ENCODE measurements at places on chromosomes 16 and 17.

DNA sequence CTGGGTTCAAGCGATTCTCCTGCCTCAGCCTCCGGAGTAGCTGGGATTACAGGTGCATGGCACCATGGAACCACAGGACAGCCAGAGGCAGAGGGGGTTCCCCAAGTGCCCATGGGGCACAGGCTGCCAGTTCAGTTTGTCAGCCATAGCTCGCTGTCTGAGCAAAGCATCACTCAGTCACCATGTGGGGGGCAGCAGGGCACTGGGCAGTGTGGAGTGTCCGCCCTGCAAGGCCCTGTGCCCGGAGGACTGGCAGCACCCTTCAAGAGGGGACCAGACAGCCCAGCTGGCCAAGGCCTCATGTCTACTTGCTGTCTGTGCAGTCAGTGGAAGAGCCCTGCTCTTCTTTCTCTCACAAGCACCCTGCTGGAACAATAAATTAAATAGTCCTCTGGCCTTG lies 6.4 kb downstream of the ALYREF start:
- no peak for DNase-seq

DNA sequence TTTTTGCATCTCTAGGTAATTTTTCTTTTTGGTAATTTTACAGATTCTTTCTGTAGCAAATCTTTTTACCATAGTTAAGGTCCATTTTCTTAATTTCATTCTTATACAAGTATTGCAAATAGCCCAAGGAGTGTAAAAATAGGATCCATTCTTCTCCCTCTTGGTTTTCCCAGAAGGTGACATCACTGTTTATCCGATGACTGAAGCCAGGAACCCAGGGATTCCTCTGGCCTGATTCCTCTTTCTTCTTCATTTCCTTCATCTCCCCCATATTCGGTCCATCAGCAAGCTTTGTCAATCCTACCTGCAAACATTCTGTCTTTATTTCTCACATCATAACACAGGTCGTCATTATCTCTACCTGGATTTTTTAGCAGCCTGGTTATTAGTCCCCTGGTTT lies 5.3 kb downstream of the RBBP6 start:
- DNase-seq, result no peak

- no peak for DNase-seq
Observed at GRCh38 chr16:73617738-73618137, 569.8 kb upstream of the ZFHX3 start.

- no peak for DNase-seq
Observed at GRCh38 chr16:55502801-55503366, 6.0 kb upstream of the LPCAT2 start.

DNA sequence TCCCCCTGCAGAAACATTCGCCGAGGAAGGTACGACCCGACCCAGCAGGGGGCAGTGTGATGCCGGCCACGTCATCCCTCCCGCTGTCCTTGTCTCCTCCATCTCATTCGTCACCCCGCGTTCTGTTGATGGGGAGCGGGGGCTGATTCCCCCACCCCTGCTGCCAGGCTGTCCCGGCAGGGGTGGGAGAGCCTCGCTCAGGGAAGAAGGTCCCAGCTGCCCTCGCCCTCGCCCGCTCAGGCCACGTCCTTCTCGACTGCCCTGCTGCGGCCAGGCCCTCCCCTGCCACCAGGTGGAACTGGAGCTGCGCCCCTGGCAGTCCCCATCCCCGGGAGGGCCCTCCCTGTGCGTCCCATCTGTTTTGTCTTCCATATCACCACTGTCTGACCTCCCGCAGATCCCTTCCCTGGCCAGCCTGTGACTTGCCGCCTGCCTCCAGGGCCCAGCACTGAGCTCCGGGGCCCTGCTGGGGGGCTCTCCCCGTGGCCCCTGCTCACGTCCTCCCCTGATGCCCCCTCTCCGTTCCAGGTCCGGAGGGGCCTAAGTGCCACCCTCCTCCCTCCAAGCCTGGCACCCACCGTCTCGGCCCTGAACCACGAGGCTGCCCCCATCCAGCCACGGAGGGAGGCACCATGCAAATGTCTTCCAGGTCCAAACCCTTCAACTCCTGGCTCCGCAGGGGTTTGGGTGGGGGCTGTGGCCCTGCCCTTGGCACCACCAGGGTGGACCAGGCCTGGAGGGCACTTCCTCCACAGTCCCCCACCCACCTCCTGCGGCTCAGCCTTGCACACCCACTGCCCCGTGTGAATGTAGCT lies 20.6 kb downstream of the ADAM11 start:
- DNase-seq, result peak; percentile 90

DNA sequence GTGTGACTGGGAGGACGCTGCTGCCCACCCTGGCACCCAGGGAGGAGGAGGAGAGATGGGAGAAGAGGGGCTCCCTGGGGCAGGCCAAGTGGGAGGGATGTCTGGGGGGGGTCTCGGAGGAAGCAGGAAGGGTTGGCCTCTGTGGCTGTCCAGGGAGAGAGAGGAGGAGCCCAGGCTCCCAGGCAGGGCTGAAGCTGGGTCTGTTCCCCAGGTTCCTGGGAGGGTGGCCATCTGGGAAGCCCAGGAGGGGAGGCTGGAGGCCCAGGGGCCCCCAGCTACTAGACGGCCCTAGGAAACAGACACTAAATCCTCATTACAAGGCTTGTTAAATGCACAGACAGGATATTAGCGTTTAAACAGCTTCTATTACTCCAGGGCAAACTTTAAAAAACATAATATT lies 139.8 kb downstream of the ENGASE start:
- no peak for DNase-seq

- DNase-seq, result no peak
Observed at GRCh38 chr16:19636436-19637267, 81.1 kb downstream of the VPS35L start.

- no peak for DNase-seq
Observed at GRCh38 chr17:61456061-61456681, 3.9 kb downstream of the TBX4 start.

DNA sequence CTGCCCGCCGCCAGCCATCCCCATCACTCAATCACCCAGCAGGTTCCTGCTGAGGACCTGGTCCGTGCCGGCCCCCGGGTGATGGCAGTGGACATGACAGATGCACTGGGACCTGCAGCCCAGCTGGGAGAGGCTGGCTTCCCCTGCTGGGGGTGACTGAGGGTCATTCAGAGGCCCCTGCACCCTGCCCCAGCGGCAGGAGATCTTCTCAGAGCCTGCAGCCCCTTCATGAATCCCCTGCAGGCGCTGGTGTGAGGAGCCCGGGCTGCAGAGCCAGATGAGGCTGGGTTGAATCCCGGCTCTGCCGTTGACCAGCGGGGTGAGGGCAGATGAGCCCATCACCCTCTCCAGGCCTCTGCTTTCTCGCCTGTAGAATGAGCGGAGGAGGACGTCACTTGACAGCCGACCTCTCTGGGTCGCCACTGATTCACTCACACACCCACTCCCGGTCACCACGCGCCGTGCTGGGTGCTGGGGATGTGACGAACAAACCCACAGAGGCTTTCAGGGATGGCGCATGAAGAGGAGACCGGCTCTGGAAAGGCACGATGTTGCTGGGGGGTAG lies 95.2 kb upstream of the CIBAR2 start:
- no peak for DNase-seq

DNA sequence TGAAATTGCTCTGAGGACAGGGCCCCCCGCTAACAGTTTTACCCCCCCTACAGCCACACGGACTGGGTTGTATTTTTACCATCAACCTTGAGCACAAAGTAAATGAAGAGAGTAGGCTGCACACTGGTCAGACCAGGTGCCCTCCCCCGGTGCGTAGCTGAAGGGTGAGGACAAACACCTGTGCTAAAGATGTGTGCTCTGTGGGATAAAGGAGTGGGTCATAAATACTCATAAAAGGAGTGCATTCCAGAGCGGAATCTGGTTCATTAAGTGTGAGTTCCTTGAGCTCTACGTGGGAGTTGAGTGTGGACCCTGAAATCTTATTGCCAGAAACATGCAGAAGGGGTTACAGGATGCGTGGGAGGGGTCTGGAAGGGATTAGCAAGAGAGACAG lies 217.0 kb downstream of the CCDC182 start:
- DNase-seq, result no peak

DNA sequence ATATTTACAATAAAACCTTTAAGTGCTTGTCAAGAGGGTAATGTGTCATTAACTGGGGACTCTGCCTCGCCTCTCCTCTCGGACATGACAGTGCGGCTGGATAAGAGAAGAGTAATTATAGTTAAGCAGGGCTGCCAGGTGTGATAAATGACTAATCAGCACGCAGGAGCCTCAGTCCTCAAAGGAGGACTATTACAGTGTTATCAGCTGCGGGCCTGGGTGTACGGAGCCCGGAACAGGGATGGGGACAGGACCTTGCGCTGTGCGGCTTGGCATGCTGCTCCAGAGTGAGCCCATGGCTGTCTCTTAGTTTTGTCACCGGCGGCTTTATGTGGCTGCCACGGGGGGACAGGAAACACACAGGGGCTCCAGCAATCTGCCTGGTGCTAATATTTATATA lies 607.2 kb downstream of the MAF start:
- DNase-seq, result no peak

- no peak for DNase-seq
Observed at GRCh38 chr17:44970136-44970741, 2.1 kb upstream of the C1QL1 start.

DNA sequence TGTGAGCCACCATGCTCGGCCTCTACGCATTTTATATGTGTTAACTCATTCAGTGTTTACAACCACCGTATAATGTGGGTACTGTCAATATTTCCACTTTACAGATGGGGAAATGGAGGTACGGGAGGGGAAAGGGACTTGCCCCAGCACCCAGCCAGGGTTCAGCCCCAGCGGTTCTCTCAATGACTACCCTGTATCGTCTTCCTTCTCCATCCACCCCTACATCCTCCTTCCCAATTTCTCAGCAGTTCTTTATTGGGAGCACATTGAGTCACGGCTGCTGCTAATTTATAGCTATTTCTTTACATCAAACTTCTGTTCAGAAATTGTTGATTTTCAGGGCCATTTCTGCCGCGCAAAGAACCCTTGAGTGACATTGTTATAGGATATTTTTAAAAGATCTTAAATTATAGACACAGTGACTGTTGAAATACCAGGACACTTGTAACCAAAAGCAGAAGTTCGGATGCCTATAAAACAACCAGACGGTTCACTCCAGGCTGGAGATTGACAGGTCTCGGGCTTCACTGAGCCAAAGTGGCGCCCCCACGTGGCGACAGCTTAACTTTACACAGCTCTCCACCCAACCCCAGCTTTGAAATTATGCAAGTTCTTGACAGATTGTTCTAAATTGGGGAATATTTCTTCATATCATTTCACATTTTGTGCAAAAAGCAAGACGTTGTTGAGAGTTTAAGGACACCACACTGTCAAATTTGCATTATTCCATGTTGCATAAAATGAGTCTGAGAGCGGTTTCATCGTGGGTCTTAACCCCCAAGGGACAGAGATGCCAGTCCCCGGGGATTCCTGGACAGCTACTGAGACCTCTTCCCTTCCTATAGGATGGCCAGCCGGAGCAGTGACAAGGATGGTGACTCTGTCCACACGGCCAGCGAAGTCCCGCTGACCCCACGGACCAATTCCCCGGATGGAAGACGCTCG lies 11.8 kb downstream of the SYT17 start:
- peak; percentile 96 for DNase-seq

DNA sequence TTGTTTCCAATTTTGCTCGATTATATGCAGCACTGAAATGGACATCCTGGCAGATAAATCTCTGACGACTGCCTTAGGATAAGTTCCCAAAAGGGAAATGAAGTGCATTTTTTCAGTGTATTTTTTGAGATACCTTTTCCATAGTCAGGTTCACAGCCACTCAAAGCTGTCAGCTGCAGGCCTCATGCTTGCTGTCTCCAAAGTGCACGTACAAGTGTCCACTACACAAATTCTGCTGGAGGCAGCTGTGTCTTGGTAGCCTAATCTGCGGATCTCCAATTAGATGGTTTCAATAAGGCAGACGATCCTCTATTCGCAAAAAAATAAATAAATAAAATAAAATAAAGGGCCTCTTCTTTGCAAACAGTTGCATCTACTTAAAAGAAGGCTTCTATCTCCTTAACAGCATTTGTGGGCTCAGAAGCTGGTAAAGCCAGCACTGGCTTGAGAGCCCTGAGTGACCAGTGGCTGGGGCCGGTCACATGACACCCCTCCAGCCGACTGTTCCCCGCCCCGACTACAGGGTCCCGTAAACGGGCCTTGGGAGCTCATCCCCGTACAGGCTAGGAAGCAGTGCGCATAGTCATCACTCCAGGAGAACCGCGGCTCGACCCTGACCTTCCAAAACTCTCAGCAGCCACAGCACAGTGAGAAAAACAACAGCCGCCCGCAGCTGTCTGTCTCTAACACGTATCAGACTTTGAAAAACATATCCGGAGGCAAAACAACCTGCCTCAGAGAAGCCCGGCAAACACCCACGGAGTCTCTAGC lies 18.8 kb downstream of the RPH3AL start:
- no peak for DNase-seq

- DNase-seq, result no peak
Observed at GRCh38 chr17:37137070-37137610, 188.4 kb downstream of the AATF start.

- DNase-seq, result no peak
Observed at GRCh38 chr16:50945171-50945570, 203.3 kb downstream of the CYLD start.

- no peak for DNase-seq
Observed at GRCh38 chr17:5219536-5219935, 15.1 kb downstream of the SCIMP start.

GRCh38 chr17:7572588-7573323 lies 6.7 kb upstream of the CD68 start:
- DNase-seq, result peak; percentile 99

DNA sequence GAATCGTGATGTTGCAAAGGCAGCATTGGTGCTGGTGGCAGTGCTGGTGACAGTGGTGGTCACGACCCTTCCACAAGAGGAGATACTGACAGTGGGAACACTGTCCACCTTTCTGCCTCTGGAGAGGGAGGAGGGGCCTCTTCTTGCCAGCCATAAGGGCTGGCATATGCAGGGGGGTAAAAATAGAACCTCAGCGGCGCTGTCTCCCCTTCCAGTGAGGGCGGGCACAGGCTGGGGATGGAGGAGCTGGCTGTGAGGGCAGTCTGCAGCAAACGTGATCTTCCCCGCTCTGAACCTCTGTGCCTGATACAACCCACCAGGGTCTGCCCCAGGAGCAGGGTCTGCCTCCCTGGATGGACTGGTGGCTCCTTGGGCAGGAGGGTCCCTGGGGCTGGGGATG lies 3.4 kb downstream of the RAP1GAP2 start:
- no peak for DNase-seq

DNA sequence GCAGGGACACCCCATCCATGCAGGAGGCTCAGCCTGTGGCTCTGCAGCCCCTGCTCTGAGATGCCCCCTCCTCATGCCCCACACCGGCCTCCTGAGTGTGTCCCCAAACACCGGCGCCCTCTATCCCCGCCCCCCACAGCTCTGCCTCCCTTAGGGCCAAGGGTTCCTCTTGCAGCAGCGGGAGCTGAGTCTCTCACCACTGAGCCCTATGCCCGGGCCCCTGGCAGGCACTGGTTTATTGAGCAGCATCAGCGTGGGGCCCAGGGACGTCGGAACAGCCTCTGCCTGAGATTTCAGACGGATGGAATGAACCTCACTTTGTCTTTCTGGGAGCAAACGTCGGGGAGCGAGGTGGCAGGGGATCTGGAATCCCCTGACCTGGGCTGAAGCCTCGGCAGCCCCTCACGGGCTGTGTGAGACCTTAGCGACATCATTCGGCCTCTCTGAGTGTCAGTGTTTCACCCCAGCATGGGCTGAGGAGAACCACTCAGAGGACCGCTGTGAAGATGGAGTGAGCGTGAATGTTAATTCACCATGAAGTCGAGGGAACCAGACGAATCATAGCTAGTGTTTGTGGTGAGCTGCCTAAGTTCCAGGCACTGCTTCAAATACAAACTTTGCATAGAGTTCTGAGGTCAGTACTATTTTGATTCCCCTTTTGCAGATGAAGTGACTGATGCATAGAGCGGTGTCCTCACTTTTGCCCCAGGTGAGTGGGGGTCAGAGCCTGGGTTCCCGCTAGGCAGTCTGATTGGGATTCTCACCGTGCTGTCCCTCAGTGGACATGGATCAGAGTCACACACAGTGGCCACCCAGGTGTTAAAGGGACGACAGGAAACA lies 5.3 kb upstream of the C16orf74 start:
- no peak for DNase-seq

All from suppressor macrophage (primary cell).